ENCODE measurements at places on chromosomes 4 and X.

DNA sequence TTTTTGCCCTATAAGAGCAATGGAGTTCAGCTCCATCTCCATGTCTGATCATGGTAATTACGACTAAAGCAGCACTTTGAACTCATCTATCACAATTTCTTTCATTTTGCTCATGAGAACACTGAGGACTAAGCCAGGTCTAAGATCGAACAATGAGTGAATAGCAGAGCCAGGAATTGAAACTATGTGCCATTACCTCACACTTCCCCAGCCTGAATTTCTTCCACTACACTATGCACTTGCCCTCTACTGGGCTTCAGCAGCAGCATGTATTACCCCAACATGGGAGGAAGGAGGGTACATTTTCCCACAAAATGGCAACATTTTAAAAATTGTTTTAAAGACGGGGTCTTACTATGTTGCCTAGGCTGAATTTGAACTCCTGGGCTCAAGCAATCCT lies 274.7 kb upstream of the FGF13 start:
- no peak for DNase-seq

GRCh38 chrX:133054761-133055405 lies 42.0 kb downstream of the USP26 start:
- no peak for DNase-seq

DNA sequence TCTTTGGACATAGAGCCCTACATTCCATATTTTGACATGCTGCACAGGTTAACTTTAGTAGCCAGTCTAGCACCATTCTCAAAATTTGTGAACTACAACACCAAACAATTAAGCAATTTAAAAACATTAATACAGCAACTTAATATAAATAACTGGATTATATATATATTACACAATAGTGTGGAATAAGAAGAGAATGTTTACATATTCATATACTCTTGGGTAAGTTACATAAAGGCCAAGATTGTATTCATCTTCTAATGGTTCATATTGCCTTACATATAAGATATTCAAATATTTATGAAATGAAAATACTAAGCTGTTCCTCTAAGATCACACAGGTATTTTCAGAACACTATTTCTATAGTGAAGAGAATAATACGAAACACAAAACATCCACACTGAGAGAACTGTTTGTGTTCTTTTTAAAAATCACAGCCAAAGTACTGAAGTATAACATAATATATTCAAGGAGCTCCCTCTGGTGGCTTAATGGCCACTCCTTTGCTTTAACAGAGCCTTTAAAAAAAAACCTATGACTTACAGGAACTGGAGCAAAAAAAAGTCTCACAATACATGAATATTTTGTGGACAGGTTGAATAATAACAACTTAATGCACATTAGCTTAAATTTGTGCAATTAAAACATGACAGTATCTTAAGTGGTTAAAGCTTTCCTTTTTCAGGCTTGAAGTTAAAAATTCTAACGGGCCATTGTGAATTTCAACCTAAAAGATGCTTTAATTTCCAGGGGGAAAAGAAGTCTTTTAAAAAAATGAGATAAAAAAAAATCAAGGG lies 46.2 kb downstream of the NEK1 start:
- DNase-seq = peak; percentile 73

GRCh38 chr4:86961605-86962295 lies 26.9 kb downstream of the AFF1 start:
- DNase-seq = no peak

DNA sequence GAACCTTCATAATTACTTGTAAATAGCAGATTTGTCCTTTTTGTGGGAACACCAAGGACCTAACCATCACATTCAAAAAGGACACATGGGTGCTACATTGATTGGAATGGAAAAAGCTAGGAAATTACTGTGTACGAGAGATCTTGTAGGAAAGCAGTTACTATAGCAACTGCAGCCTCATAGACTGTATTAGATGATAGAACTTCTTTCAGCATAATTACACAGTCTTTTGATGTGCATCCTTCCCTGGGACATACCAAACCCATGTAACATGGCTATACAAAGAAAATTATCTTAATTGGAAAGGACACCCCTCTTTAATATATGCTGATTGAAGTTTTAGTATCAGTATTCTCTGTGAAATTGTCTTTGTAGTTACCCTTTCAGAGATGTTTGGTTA lies 130.7 kb upstream of the CTSO start:
- no peak for DNase-seq

- peak; percentile 20 for DNase-seq
These were observed 122.1 kb downstream of the TBL1X start for GRCh38 chrX:9586992-9587392.

DNA sequence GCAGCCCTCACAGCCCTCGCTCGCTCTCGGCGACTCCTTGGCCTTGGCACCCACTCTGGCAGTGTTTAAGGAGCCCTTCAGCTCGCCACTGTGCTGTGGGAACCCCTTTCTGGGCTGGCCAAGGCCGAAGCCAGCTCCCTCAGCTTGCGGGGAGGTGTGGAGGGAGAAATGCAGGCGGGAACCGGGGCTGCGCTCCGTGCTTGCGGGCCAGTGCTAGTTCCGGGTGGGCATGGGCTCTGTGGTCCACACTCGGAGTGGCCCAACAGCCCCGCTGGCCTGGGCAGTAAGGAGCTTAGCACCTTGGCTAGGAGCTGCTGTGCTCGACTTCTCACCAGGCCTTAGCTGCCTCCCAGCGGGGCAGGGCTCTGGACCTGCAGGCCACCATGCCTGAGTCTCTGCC lies 192.6 kb downstream of the COX18 start:
- DNase-seq = no peak

- DNase-seq = no peak
These were observed 65.3 kb upstream of the FBXW7 start for GRCh38 chr4:152601156-152601555.

Measured in neural progenitor cell (in vitro differentiated cells).